ENCODE measurements at places on chromosomes 2 and 18.
A peak's percentile ranks its signal among the peaks of the same experiment; 100 is the strongest.

DNA sequence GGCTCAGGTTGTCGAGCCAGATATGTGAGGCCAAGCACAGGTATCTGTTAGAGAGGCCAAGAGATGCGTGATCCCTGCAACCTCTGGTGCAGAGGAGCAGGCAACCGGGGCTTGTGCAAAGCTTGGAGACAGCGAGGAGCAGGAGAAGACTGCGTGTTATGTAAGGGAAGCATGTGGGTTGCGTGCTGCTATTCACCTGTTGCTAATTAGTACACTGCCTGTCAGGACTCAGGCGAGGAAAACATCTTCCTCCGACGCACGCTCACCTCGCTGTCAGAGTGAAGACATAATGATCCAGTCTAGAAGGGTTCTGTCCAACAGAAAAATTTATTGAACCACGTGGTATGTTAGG, 102.5 kb downstream of the HNRNPLL start:
- no peak for DNase-seq

DNA sequence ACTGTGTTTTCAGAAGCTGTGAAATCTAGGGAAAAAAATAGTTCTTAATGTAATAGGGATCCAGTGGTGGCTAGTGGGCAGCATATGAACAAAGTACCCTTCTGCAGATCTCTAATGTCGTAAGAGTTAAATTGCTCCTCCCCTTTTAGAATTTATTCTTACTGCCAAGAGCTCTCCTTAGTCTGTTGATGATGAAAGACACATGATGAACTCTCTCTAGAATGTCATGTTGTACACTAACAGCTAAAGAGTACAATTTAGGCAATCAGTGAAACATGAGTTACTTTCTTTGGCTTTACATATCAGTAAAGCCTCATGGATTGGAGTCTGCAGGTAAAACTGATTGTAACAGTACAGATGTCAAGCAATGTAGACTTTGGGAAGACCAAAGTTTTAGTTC, 84.2 kb downstream of the SLC39A10 start:
- no peak for DNase-seq

DNA sequence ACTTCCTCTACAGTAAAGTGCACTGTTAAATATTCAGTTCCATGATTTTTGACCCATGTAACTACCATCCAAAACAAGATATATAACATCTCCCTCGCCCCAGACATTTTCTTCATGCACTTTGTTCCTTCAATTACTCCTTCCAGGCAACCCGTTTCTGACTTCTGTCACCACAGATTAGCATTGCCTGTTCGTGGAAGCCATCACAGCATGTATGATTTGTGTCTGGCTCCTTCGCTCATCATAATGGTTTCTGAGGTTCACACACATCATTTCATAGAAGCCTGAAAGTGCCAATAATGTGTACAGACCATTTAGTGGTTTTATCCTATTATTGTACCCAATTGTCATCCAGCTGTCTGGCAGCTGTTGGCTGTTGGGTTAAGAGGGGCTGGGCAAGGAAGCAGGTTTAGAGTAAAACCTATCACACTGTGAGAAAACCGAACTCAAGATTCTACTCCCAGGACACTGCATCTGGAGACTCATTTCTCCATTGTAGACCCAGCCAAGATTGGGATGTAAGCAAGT, 16.1 kb downstream of the ARHGAP28 start:
- no peak for DNase-seq

DNA sequence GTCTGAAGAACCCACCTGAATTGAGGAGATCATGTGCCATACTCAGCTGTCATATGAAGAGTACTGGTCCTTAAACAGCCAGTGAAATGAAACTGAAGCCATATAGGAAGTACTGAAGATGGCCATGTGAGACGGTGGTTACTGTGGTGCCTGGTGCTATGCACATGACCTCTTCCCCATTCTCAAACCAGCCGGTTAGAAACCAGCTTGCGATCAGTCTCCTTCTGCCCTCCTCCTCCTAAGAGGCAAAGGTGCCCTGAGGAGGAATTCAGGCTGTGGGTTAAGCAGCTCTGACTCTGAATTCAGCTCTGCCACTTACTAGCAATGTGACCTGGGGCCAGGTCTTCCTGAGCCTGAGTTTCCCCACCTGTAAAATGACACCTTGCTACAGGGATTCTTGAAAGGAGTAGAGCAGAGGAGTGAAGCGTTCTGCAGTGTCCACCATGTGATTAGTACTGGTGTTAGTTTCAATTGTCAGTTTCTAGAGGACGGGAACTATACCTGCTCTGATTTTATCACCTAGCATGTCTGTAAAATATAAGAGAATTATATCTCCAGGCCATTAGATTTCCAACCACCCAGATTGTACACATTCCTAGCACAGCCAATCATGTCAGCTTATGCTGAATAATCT, 5.1 kb downstream of the FECH start:
- DNase-seq: peak; percentile 4

- DNase-seq: no peak
These were observed 95.2 kb upstream of the SCG2 start for GRCh38 chr2:223697316-223697891.

DNA sequence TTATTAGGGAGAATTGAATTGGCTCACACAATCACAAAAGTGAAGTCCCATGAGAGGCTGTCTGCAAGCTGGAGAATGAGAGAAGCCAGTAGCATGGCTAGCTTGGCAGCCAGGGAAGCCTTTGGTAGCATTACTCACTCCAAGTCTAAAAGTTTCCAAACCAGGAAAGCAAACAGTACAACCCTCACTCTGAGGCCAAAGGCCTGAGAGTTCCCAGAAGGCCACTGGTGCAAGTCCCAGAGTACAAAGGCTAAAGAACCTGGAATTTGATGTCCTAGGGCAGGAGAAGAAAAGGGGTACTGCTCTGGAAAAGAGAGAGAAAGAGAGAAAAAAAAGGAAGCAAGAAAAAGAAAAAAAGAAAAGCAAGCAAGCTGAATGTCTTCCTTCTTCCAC, 318.2 kb downstream of the RND3 start:
- DNase-seq: no peak

- DNase-seq: no peak
These were observed 35.2 kb downstream of the PTGR3 start for GRCh38 chr18:75173738-75174137.

DNA sequence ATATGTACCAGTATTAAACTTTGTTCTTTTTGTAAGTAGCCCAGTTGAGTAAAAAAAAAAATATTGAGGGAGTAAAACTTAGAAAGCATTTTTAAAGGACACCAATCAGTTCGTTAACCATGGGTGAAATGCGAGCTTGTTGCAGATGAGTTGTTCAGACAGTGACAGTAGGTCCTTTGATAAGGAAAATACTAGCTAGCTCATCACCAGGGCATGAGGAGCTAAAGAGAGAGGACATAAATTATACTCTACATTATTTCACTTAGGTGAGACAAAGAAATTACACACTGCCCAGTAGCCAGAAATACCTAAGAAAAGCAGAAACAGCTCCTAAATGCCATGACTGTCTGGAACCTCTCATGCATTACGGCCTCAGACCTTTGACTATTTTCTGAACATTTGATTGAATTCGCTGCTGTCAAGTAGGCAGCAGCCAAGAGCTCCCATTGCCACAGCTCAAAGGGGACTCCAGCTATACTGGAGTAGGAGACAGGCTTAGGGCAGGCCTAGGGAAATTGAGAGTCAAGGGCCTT, 2.6 kb upstream of the HNRNPLL start:
- DNase-seq: no peak
